ENCODE measurements at places on chromosomes 4 and X.

- peak; percentile 24 for DNase-seq
Measured at GRCh38 chr4:37976507-37976906, 16.3 kb downstream of the PTTG2 start.

DNA sequence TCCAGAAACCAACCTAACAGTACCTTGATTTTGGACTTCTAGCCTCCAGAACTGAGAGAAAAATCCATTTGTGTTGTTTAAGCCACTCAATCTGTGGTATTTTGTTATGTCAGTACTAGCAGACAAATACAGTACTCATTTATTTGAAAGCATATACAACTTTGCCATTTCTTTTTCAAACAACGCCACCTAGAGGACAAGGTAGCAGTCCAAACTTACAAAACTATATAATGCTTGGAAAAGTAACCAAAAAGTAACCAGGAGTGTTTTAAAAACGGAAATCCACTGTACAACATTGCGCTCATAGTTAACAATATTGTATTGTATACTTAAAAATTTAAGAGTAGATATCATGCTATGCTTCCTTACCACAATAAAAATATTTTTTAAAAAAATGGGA is 37.0 kb upstream of the FGF13 start:
- peak; percentile 33 for DNase-seq

GRCh38 chr4:15562114-15562513 is 92.4 kb downstream of the CC2D2A start:
- no peak for DNase-seq

DNA sequence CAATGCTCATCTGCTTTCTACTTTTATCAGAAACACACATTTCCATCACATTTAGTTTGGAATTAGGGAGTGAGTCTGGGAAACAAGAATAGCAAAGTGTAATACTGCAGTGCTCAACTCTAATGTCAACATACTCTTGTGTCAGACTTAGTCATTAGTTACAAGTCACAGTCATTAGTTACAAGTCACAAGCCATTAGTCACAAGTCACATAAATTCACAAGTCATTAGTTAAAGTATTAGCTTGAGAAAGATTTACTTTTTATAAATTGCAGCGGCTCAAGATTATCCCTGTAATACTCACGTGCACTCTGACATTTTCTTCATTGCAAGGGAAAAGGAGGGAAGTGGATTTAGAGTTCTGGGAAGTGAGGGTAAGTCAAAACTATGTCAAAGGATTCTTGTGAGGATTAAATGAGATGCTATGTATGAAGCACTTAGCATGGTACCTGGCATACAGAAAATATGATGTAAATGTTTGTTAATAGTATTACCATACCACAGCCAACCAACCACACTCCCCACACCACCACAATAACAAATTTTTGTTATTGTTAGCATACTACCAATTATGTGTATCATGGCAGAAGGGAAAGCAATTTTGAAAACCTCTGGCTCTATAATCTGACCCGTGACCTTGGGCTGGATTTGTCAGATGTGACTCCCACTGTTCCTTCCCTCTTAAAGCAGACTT is 116.6 kb downstream of the ARHGAP24 start:
- DNase-seq, result no peak

DNA sequence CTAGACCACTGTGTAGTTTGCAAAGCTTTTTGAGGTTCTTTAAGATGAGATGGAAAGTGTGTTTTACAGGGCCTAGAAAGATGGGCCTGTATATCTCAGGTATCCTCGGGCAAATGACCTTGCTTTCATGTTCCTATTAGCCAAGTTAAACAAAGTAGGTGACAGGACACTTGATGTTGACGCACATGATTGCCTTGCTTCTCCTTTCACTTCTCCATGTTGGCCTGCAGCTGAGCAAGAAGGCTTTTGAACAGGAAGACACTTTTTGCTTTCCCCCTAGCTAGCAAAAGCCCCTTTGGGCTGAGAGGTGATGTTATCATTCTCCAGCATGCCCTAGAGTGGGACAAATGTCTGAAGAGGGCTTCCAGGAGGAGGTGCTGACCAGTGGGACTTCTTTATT is 202.1 kb downstream of the GPC3 start:
- DNase-seq, result peak; percentile 34

GRCh38 chrX:56790778-56791177 is 61.7 kb downstream of the NBDY start:
- no peak for DNase-seq
